CD4-positive, alpha-beta memory T cell (primary cell): ENCODE measurements at places on chromosomes 1 and 21.

DNA sequence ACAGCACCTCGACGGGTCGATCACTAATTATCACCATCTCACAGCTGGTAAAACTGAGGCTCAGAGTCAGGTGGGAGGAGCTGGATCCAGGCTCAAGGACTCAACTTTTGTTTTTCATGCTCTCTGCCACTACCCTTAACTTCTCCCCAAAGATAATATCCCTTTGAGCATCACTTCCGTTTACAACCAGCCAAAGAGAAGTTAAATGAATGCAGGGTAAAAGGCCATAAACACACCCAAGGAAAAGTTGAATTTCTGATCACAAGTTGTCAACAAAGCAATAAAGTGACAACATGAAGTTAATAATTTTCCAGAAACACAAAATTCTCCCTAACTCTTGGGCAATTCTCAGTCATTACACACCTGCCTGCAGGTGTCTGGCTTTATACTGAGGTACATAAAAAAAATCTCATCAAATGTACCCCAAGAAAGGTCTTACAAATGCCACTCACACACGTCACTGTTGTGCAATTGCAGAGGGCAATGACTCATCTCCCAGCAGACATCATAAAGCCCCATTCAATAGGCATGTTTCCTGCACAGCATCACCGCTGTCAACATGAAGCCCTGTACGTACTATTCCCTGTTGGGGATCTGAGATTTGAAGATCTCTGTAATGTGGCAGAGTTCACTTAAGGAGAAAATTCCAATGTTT lies 3.4 kb downstream of the OR2T11 start:
- no peak for DNase-seq

DNA sequence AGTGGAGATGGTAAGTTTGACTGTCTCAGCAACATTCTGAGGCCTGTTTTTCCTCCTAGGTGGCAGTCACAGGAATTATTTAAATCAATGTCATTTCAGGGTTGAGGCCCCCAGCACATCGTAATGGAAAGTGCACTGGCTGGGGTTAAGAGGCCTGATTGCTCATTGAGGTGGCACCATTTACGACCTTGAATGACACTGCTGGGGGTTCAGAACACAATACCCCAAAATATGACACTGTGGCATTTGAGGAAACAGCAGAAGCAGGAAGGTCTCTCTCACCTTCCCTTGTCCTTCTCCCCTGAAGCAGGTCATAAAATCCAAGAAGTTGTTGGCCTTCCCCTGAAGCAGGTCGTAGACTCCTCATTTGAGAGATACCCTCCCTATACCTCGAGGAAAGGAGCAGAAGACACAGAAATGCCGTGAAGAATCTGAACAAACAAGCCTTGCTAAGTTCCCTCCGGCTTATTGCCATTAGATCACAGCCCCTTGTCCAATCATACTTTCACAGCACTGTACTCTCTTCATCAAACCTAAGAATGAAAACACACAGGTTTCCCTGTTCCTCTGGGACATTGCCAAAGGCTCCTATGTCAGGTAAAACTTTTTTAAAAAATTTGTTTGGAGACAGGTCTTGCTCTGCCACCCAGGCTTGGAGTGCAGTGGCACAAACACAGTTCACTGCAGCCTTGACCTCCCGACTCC lies 71.3 kb downstream of the S1PR1 start:
- DNase-seq, result no peak

- no peak for DNase-seq
Observed at GRCh38 chr1:151570819-151571218, 30.7 kb downstream of the TUFT1 start.

DNA sequence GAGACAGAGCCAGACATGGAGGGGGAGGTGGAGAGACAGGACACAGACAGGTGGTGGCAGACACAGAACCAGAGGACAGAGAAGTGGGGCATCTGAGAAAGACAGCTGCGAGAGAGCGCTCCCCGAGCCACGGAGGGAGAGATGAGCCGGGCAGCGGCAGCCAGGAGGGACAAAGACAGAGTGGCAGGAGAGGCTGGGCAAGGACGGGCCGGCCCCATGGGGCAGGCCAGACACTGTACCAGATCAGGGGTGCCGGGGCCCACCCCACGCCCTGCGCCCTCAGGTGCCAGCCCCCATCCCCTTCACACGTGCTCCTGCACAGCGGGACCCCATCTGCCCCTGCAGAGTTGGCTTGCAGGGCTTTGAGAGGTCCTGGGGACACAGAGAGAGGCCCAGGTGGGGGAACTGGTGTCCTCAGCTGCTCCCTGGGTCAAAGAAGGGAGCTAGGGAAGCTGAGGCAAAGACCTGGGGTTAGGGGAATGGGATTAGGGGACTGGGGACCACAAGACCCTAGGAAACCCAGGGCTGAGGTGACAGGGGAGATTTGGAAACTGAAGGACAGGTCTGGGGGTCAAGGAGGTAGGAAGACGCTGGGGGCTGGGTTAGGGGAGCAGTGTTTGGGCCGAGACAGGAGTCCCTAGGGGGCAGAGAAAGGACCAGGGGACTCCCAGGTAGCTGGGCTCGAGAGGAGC lies 643 bp downstream of the FNDC5 start:
- DNase-seq, result no peak

GRCh38 chr1:48739091-48739490 lies 37.6 kb downstream of the BEND5 start:
- DNase-seq, result no peak

DNA sequence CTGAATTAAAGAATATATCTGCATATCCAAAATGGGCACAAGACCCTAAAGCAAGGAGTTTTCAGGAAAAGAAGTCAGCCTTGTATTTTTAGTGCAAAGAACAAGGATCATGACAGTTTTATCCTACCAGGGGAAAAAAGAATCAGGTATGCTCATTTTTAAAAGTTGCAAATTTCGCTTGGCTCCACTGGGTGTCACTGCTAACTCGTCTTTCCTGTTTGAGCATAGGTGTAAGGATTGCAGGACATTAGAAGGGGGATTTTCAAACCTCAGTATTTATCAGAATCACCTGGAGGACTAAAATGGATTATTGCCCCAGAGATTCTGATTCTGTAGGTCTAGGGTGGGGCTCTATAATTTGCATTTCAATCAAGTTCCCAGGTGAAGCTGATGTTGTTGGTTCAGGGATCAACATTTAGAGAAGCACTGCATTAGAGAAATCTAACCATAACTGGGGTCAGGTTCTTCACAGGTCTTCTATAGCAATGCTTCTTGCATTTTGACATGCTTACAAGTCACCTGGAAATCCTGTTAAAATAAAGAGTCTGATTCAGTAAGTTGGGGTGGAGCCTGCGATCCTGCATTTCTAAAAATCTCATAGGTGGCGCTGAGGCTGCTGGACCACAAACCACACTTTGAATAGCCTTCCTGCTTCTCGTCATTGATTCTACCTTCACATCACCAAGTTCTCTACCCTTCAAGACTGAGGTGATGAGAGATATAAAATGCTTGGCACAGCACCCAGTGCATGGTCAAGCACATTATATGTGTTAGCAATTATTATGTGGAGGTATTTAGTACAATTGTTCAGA lies 39.6 kb downstream of the NUF2 start:
- no peak for DNase-seq

GRCh38 chr1:183593356-183593755 lies 3.1 kb upstream of the NCF2 start:
- DNase-seq, result no peak

DNA sequence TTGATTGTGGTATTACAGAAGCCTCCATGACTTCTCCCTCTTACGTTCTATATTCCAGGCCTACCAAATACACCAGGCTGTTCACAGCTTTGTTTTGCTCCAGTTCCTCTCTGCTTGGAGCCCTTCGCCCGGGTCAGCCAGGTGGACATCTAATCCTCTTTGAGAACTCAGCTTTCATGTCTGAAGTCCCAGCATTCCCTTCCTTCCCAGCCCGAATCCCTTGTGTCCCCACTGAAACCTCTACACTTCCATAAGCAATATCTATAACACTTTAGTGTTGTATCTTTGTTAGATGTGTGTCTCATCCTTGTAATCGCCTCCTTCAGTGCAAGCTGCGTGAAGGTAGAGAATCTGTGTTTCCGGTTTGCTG lies 1.9 kb downstream of the RNF11 start:
- DNase-seq, result no peak
